ENCODE measurements at places on chromosomes 4 and X. TPM values are rescaled to one million over a fixed set of nuclear protein-coding genes. Genes with fewer than 3 reads are reported as not detected.

DNA sequence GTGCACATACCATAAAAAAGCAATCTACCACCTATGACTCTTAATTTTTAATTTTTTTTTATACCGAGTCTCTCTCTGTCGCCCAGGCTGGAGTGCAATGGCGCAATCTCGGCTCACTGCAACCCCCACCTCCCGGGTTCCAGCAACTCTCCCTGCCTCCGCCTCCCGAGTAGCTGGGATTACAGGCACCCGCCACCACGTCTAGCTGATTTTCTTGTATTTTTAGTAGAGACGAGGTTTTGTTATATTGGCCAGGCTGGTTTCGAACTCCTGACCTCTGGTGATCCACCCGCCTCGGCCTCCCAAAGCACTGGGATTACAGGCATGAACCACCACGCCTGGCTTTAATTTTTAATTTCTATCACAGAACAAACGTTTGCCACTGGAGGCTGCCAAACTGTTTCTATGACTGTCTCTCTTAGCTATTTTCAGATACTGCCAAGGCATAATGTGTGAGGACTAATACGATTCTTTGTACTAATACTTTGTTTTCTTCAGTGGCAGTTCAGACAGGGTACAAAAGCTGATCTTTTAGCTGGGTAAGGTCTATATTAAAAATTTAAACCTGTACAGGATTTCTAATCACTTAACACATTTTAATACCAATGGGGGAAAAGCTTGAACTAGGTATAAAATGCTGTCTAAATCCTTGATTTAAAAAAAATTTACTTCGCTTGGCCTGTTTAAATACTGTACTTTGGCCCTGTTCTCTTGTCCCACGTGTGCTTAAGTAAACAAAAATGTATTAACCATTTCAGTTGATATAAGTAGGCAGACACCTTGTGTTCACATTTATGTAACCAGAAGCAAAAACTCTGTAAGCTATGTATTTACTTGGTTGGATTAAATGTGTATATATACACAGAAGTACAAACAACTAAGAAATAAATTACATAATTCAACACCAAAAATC lies 2.3 kb downstream of the PGRMC2 start:
- H3K36me3 ChIP-seq = no peaks in the 10 kb centered on the region
- peak overlapping the region; percentile 82 for H3K27ac ChIP-seq
- H3K4me1 ChIP-seq = peaks cover 34% of the 10 kb centered on the region
- no peak for DNase-seq
- peak overlapping the region; percentile 92 for H3K4me3 ChIP-seq
- H3K27me3 ChIP-seq = no peaks in the 10 kb centered on the region

DNA sequence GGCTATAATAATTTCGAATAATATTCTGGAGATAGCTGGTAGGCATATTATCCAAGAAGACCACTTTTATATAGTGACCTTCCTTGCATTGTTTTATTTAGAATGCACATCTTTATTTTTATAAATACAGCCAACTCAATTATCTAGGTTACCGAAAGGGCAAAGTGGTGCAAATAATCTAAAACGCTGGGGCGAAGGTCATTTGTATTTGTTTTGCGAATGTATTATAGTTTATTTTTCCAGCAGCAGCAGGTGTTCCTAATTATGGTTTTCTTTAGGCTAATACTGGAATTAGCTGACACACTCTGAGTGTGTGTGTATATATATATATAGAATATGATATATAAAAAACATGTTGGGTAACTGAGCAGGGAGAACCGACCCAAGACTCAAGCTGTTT lies 48.1 kb upstream of the RAP2C start:
- H3K27me3 ChIP-seq = no peaks in the 10 kb centered on the region
- no peak for DNase-seq
- no peaks in the 10 kb centered on the region for H3K36me3 ChIP-seq
- no peak overlapping the region for H3K4me3 ChIP-seq

DNA sequence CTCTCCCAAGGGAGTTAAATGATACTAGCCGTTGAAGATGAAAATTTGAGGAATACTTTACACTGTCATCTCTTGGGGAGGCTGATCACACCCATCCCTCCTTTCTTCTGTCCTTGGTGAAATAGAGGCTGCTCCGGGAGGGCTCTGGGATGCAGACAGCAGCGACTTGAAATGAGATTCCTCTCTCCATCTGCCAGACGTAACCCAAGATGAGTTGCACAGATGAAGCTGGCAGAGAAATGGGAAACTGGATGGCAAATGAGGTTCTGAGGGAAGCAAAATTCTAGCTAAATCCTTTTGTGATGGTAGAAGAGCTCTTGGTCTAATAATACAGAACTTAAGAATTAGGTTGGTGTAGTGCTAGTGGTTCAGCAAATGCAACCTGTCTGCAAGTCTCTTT lies 201.4 kb downstream of the AASDH start:
- no peak overlapping the region for H3K4me3 ChIP-seq
- no peaks in the 10 kb centered on the region for H3K36me3 ChIP-seq
- H3K27me3 ChIP-seq = no peaks in the 10 kb centered on the region
- H3K4me1 ChIP-seq = no peaks in the 10 kb centered on the region
- H3K27ac ChIP-seq = no peak overlapping the region
- no peak for DNase-seq

The GNRHR gene
- not detected for total RNA-seq

DNA sequence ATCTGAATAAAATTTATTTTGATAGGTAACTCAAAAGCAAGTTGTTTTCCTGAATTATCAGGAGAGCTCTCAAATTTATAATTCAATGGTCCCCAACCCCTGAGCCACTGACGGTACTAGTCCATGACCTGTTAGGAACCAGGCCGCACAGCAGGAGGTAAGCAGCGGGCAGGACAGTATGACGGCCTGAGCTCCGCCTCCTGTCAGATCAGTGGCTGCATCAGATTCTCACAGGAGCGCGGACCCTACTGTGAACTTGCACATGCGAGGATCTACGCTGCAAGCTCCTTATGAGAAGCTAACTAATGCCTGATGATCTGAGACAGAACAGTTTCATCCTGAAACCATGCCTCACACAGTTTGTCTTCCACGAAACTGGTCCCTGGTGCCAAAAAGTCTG lies 37.9 kb upstream of the SEC24B start:
- no peak for DNase-seq
- H3K4me1 ChIP-seq = no peaks in the 10 kb centered on the region
- H3K4me3 ChIP-seq = no peak overlapping the region
- no peaks in the 10 kb centered on the region for H3K27me3 ChIP-seq

The LAGE3 gene
- total RNA-seq = 26.7 TPM

GRCh38 chrX:15599461-15599860 lies 1.3 kb downstream of the ACE2 start:
- no peak overlapping the region for H3K27ac ChIP-seq
- no peak for DNase-seq
- H3K4me1 ChIP-seq = peaks cover 31% of the 10 kb centered on the region
- no peaks in the 10 kb centered on the region for H3K27me3 ChIP-seq
- H3K4me3 ChIP-seq = no peak overlapping the region

DNA sequence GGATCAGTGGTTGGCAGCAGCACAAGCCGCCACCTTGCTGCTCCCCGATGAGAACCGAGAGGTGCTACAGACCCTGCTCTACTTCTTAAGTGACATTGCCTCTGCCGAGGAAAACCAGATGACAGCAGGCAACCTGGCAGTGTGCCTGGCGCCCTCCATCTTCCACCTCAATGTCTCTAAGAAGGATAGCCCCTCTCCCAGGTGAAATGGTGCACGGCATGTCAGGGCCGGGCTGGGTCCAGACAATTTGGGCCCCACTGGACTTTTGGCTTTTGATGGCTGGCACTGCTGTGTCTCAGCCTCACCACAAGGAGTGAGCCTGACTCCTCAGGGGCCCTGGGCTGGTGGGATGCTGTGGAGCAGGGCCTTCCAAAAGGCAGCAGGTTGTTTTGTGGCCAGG lies 74.1 kb downstream of the STARD8 start:
- no peak overlapping the region for H3K27ac ChIP-seq
- no peak overlapping the region for H3K4me3 ChIP-seq
- no peaks in the 10 kb centered on the region for H3K36me3 ChIP-seq
- no peak for DNase-seq

The ANTXR2 gene
- 0.97 TPM for total RNA-seq

DNA sequence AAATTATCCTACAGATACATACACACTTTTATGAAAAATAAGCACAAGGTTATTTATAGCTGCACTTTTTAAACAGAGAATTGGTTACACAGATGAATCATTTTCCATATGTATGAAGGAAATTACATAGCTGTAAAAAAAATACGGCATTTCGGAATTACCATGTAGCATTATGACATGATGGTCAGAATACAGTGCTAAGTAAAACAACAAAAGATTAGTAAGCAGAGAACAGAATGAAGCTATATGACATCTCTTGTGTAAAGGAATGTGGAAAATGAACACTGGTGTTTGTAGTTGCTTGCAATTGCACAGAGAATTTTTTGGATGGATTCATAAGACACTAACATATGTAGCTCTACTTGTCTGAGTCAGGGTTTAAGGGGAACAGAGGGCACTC lies 1222.0 kb upstream of the PRKX start:
- no peak for DNase-seq
- no peaks in the 10 kb centered on the region for H3K36me3 ChIP-seq
- no peaks in the 10 kb centered on the region for H3K4me1 ChIP-seq
- no peaks in the 10 kb centered on the region for H3K27me3 ChIP-seq
- H3K27ac ChIP-seq = no peak overlapping the region

DNA sequence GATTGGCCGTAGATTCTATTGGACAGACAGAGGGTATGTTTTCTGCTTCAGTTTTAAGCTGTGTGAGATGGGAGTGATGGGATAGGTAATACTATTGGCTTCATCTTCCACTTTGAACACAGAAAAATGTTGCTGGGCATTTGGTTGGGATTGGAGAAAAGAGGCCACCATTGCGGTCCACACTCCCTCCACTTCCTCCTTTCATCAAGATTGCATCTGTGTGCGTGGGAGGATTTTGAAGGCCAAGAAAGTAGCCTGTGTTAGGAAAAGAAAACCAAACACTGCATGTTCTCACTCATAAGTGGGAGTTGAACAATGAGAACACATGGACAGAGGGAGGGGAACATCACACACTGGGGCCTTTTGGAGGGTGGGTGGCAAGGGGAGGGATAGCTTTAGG lies 56.4 kb downstream of the EGF start:
- H3K4me1 ChIP-seq = peaks cover 19% of the 10 kb centered on the region
- no peak overlapping the region for H3K4me3 ChIP-seq
- H3K36me3 ChIP-seq = no peaks in the 10 kb centered on the region
- H3K27ac ChIP-seq = no peak overlapping the region
- no peak for DNase-seq

DNA sequence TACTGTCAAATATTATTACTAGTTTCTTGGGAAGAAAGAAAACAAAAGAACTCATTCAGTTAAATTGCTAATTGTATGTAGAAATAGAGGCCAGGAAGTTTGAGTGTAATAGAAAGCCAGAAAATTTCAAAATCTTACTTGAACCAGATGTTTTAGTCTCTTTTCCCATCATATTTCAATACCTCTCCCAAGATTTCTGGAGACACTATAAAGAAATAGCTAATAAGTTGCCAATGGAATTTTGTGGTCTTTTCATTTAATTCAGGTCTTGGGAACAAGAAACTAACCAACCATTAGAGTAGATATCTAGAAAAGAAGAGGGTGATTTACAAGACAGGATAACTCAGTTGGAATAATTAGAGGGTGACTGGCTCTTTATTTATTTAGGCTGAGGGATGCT lies 112.2 kb downstream of the AGTR2 start:
- no peaks in the 10 kb centered on the region for H3K27me3 ChIP-seq
- DNase-seq = no peak
- peaks cover 14% of the 10 kb centered on the region for H3K4me1 ChIP-seq
- no peaks in the 10 kb centered on the region for H3K36me3 ChIP-seq

The TGIF2LX gene
- not detected for total RNA-seq

The CXCL11 gene
- not detected for total RNA-seq

- H3K27me3 ChIP-seq = no peaks in the 10 kb centered on the region
- H3K4me3 ChIP-seq = no peak overlapping the region
- no peaks in the 10 kb centered on the region for H3K36me3 ChIP-seq
- H3K4me1 ChIP-seq = peaks cover 28% of the 10 kb centered on the region
- DNase-seq = peak; percentile 96
Measured at GRCh38 chrX:2767631-2768455, 16.0 kb downstream of the XG start.

DNA sequence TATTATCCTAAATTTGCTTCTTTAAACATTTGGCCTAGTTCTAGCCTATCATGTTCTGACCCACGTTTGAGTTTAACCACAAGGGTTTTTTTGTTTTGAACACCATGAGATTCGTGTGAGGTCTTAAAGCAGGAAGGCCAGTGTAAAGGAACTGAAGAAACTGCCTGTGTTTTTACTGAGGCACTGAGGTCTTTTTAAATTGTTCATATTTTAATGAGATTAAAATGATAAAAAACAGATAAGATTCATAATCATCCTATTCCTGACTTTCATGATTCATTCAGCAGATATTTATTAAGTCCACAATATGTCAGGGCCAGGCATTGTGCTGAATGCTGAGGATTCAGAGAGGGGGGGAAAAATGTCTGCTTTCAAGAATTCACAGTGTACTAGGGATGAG lies 3.2 kb downstream of the RPS6KA3 start:
- H3K27me3 ChIP-seq = no peaks in the 10 kb centered on the region
- DNase-seq = no peak
- peaks cover 12% of the 10 kb centered on the region for H3K4me1 ChIP-seq
- no peak overlapping the region for H3K4me3 ChIP-seq
- H3K27ac ChIP-seq = no peak overlapping the region
- no peaks in the 10 kb centered on the region for H3K36me3 ChIP-seq

The AMOT gene
- 55.7 TPM for total RNA-seq

DNA sequence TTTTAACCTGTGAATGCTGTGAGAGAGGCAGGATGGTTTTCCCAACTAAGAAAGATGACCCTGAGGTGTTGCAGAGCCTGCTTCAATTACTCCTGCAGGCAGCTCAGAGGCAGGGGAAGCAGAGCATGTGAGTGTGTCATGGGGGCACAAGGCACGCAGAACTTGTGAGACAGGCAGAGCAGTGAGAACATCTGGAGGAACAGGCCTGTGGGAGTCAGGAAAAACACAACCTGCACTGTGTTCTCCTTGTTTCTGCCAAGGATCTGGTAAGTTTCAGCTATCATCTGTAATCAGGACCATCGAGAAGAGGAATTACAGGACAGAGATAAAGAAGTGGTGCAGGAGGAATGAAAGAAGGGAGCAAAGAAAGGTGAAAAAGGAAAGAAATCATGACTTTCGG lies 741.8 kb upstream of the INTU start:
- no peak overlapping the region for H3K27ac ChIP-seq
- no peak overlapping the region for H3K4me3 ChIP-seq
- H3K4me1 ChIP-seq = no peaks in the 10 kb centered on the region
- DNase-seq = no peak
- H3K36me3 ChIP-seq = no peaks in the 10 kb centered on the region

GRCh38 chrX:10945498-10945897 lies 165.6 kb upstream of the HCCS start:
- H3K36me3 ChIP-seq = no peaks in the 10 kb centered on the region
- no peak overlapping the region for H3K4me3 ChIP-seq

The RHOXF2 gene
- not detected for total RNA-seq

The TMEM129 gene
- 39.0 TPM for total RNA-seq

The GPC3 gene
- total RNA-seq = 266 TPM

- no peaks in the 10 kb centered on the region for H3K27me3 ChIP-seq
- H3K27ac ChIP-seq = no peak overlapping the region
- DNase-seq = no peak
Measured at GRCh38 chr4:118281611-118282442, 71.0 kb downstream of the PRSS12 start.

The NUDT11 gene
- not detected for total RNA-seq

GRCh38 chr4:81038636-81039350 lies 8.3 kb downstream of the BMP3 start:
- no peak for DNase-seq
- H3K27me3 ChIP-seq = no peaks in the 10 kb centered on the region
- no peak overlapping the region for H3K27ac ChIP-seq
- H3K4me3 ChIP-seq = no peak overlapping the region
- no peaks in the 10 kb centered on the region for H3K4me1 ChIP-seq
- no peaks in the 10 kb centered on the region for H3K36me3 ChIP-seq

GRCh38 chrX:38854305-38854704 lies 53.0 kb downstream of the MID1IP1 start:
- no peaks in the 10 kb centered on the region for H3K36me3 ChIP-seq
- no peak for DNase-seq
- no peaks in the 10 kb centered on the region for H3K27me3 ChIP-seq
- H3K4me1 ChIP-seq = no peaks in the 10 kb centered on the region
- H3K27ac ChIP-seq = no peak overlapping the region
